Panc1 (cell line): ENCODE measurements at places on chromosomes 16 and 17. TPM values are rescaled to one million over a fixed set of nuclear protein-coding genes. Genes with fewer than 3 reads are reported as not detected.

The SPATA32 gene
- 0.26 TPM for total RNA-seq

The IGFBP4 gene
- 27.1 TPM for total RNA-seq

DNA sequence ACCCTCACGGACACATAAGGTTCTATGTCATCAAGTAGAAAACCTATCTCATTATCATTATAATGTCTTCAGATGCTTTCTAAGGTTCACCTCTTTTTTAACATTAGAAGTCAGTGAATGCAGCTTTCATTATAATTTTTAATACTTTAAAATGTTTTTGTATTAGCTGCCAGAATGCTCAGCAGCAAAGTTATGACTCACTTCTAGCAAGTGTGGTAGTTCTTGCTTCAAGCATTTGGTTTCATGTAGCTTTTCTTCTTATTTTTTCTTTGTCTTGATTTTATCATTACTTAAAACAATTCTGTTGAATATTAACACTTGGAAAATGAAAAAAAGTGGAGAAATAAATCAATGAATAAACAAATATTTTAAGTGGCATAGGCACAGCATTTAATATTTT is 23.4 kb downstream of the LPCAT2 start:
- no peaks in the 10 kb centered on the region for H3K4me1 ChIP-seq
- H3K27ac ChIP-seq = no peak overlapping the region
- peaks cover 31% of the 10 kb centered on the region for H3K36me3 ChIP-seq
- H3K4me3 ChIP-seq = no peak overlapping the region
- DNase-seq = no peak
- H3K27me3 ChIP-seq = no peaks in the 10 kb centered on the region

DNA sequence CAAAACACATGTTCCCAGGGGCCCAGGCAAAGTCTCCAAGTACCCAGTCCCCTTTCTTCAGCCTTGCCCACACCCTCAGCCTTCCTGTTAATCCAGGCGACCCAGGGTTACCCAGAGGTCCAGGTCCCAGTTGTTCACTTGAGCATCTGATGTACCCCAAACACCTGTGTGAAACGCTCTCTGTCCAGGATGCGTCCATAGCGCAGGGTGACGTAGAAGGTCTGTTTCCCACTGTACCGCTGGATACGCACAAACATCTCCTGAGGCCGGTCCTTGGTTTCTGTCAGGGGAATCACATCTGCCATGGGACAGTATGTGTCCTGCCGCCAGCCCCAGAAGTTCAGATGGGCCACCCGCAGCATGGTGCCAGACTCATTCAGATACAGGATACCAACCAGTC is 1.6 kb downstream of the TMEM186 start:
- no peak for DNase-seq
- peaks cover 2% of the 10 kb centered on the region; the same call in 1 of the 2 replicates for H3K36me3 ChIP-seq
- H3K27me3 ChIP-seq = no peaks in the 10 kb centered on the region
- H3K4me1 ChIP-seq = peaks cover 20% of the 10 kb centered on the region
- no peak overlapping the region; the same call in 1 of the 2 replicates for H3K4me3 ChIP-seq

DNA sequence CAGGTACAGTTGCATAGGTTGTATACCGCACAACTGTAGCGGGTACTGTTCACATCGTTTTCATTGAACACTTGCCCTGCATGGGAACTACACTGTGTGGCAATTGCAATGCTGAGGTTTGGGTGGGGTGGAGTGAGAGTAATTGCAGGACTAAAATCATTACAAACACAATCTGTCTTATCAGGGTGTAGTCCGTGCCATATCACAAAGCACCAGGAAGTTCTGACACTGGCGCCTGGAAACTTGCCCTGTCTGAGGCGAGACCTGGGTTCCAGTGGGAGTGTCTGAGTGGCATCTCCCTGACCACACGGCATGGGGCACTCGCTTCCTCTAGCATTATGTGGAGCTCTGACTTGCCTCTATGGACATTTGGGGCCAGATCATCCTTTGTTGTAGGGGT is 153.4 kb downstream of the RGS9 start:
- no peaks in the 10 kb centered on the region for H3K4me1 ChIP-seq
- no peak overlapping the region for H3K4me3 ChIP-seq
- no peaks in the 10 kb centered on the region for H3K27me3 ChIP-seq
- H3K36me3 ChIP-seq = no peaks in the 10 kb centered on the region
- no peak overlapping the region for H3K27ac ChIP-seq
- no peak for DNase-seq

DNA sequence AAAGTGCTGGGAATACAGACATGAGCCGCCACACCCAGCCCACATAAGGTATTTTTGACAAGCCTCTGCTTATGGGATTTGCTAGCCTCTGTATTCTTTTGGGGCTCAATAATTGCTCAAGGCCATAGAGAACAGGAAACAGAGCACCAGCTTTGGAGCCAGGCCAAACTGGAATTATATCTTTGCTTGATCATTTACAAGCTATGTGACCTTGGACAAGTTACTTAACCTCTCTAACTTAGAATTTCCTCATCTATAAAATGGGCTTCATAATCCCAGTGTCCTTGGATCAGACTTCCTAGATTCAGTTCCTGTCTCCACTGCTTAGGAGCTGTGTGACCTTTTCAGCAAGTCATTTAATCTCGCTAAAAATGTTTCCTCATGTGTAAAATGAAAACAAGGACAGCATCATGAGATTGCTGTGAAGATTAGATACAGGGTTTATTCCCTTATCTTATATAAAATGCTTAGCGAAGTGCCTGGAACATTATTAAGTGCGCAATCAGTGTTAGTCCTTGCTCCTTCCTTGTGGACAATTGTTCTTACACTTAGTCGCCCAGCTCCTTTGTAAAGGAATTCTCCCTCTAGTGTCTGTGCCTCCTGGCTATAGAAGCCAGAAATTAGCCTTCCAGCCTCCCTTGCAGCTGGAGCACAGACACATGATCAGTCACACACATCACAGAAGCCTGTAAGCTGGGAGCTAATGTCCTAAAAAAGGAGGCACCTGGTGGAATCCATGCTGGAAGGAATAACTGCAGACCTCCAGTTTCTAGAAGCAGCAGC is 16.6 kb downstream of the KRT9 start:
- H3K27me3 ChIP-seq = no peaks in the 10 kb centered on the region
- DNase-seq = no peak
- H3K36me3 ChIP-seq = no peaks in the 10 kb centered on the region
- peaks cover 2% of the 10 kb centered on the region; the same call in 1 of the 2 replicates for H3K4me1 ChIP-seq

The CAMKK1 gene
- total RNA-seq = 6.7 TPM

The FOXL1 gene
- total RNA-seq = 9.3 TPM

- no peak overlapping the region for H3K4me3 ChIP-seq
- H3K36me3 ChIP-seq = no peaks in the 10 kb centered on the region
- no peaks in the 10 kb centered on the region for H3K27me3 ChIP-seq
These were observed 914.9 kb downstream of the KCNJ2 start for GRCh38 chr17:71084219-71084618.

The KLHL10 gene
- total RNA-seq = not detected

- H3K36me3 ChIP-seq = no peaks in the 10 kb centered on the region
- DNase-seq = no peak
- H3K4me3 ChIP-seq = no peak overlapping the region
- H3K27me3 ChIP-seq = peaks cover 18% of the 10 kb centered on the region
These were observed 26.3 kb upstream of the OR4D1 start for GRCh38 chr17:58121925-58122324.

- no peak overlapping the region for H3K4me3 ChIP-seq
- peak overlapping the region; percentile 45; the same call in 1 of the 2 replicates for H3K27ac ChIP-seq
- no peaks in the 10 kb centered on the region for H3K27me3 ChIP-seq
- H3K4me1 ChIP-seq = peaks cover 97% of the 10 kb centered on the region
- no peaks in the 10 kb centered on the region for H3K36me3 ChIP-seq
These were observed 241.7 kb downstream of the SEC14L1 start for GRCh38 chr17:77382356-77382911.

- no peak overlapping the region for H3K27ac ChIP-seq
- H3K4me3 ChIP-seq = no peak overlapping the region
- H3K27me3 ChIP-seq = no peaks in the 10 kb centered on the region
These were observed 141.6 kb downstream of the VPS53 start for GRCh38 chr17:573036-573435.

DNA sequence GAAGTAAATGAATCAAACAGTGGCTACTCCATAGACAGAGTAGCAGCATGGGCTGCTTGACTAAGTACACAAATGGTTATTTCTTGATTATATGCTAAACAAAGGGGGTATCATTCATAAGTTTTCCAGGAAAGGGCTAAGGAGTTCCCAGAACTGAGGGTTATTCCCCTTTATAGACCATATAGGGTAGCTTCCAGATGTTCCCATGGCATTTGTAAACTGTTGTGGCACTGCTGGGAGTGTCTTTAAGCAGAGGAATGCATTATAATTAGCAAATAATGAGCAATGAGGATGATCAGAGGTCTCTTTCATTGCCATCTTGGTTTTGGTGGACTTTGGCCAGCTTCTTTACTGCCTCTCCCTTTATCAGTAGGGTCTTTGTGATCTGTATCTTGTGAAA is 105.1 kb downstream of the CDH11 start:
- no peaks in the 10 kb centered on the region for H3K36me3 ChIP-seq
- no peaks in the 10 kb centered on the region for H3K4me1 ChIP-seq
- DNase-seq = no peak
- no peak overlapping the region for H3K27ac ChIP-seq
- H3K27me3 ChIP-seq = no peaks in the 10 kb centered on the region

The PIRT gene
- total RNA-seq = not detected

- no peaks in the 10 kb centered on the region for H3K4me1 ChIP-seq
- H3K27ac ChIP-seq = no peak overlapping the region
- no peaks in the 10 kb centered on the region for H3K36me3 ChIP-seq
- no peak overlapping the region for H3K4me3 ChIP-seq
- no peak for DNase-seq
- H3K27me3 ChIP-seq = no peaks in the 10 kb centered on the region
These were observed 904.3 kb upstream of the CDH8 start for GRCh38 chr16:62940569-62940968.

The ZSCAN10 gene
- total RNA-seq = 0.21 TPM

GRCh38 chr16:47774661-47775060 is 313.5 kb downstream of the PHKB start:
- H3K4me1 ChIP-seq = no peaks in the 10 kb centered on the region
- no peak overlapping the region for H3K27ac ChIP-seq
- DNase-seq = no peak
- H3K4me3 ChIP-seq = no peak overlapping the region
- no peaks in the 10 kb centered on the region for H3K36me3 ChIP-seq
- no peaks in the 10 kb centered on the region for H3K27me3 ChIP-seq

GRCh38 chr17:65193305-65193704 is 56.1 kb downstream of the RGS9 start:
- H3K4me3 ChIP-seq = no peak overlapping the region
- H3K27ac ChIP-seq = no peak overlapping the region
- DNase-seq = no peak
- no peaks in the 10 kb centered on the region for H3K4me1 ChIP-seq
- H3K27me3 ChIP-seq = no peaks in the 10 kb centered on the region

DNA sequence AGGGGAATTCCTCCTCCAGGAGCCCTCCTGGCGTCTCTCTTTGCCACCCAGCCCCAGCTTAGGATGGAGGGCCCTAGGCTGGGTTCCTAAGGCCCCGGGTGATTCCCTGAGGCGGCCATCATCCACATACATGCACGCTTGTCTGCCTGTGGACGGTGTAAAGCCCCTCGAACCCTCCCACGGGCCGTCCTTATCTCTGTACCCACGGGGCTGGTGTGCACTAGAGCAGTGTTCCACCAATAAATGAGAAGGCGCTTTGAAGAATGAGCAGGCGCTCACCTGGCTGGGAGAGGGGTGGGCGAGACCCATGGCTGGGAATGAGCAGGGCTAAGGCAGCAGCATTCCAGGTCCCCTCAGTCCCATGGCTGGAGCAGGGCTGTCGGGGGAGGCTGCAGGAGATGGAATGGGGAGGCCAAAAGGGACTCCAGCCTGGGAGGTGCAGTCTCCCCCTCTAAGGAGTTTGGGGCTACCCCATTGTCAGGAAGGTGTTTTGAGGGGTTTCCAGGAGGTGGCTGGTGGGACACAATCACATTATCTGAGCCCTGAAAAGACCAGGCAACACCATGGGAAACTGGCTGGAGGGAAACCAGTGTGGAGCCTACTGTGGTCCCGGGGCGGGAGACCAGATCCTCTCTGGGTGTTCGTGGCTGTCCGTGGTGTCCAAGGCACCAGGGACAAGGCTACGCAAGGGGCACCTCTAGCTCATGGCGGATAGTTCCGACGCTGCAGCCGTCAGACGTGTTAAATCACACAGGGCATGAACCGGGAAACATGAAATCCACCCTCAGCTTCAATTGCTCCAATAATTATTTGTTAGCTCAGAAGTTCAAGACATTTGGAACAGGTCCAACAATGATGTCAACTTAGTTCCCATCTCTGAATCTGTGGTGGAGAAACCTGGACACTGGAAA is 87.5 kb upstream of the DNAH17 start:
- H3K36me3 ChIP-seq = no peaks in the 10 kb centered on the region
- no peaks in the 10 kb centered on the region for H3K27me3 ChIP-seq
- no peak overlapping the region for H3K4me3 ChIP-seq
- no peak overlapping the region for H3K27ac ChIP-seq
- no peak for DNase-seq
- 0 out of 2 replicates have a peak, but pooled peaks cover 4% of the 10 kb centered on the region for H3K4me1 ChIP-seq

DNA sequence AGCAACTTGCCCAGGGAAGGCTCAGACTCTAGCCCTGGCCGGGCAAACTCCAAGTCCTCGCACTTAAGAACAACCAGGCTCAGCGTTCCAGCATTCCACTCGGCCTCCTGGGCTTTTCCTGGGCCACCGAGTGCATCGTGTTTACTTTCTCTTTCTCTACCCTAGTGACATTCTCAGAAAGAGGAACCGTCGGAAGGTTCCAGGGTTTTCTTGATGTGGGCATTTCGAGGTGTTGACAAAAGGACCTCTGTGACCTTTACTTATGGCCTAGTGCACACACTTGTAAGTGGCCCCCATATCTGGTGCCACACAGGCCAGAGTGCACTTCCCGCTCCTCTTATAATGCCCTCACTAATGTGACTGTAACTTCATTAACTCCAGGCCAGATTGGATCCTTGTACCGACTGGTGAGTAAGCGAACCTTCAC is 3.1 kb upstream of the BANP start:
- no peak for DNase-seq
- H3K27me3 ChIP-seq = no peaks in the 10 kb centered on the region
- peak overlapping the region; percentile 9 for H3K27ac ChIP-seq
- no peak overlapping the region for H3K4me3 ChIP-seq
- H3K36me3 ChIP-seq = peaks cover 10% of the 10 kb centered on the region; the same call in 1 of the 2 replicates

The MMP15 gene
- 10.9 TPM for total RNA-seq

- H3K4me1 ChIP-seq = no peaks in the 10 kb centered on the region
- H3K27ac ChIP-seq = no peak overlapping the region
- no peak for DNase-seq
- H3K4me3 ChIP-seq = no peak overlapping the region
- no peaks in the 10 kb centered on the region; the same call in 1 of the 2 replicates for H3K27me3 ChIP-seq
These were observed 69.9 kb downstream of the ZNF423 start for GRCh38 chr16:49785970-49786369.

The SHISA6 gene
- not detected for total RNA-seq

DNA sequence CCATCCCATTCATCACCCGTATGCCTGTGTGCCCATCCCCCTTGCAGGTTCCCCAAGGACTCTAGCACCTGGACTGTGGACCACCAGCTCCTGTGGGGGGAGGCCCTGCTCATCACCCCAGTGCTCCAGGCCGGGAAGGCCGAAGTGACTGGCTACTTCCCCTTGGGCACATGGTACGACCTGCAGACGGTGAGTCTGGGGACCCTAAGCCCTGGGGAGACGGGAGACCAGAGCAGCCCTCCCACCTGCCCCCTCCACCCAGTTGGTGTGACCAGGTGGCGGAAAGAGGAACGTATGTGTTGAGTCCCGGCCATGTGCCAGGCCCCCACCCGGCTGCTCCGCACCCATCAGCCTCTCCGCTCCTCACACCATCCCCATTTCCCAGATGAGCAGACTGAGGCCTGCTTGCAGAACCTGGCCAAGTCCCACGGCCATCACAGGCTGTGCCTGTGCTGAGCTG is 15.6 kb downstream of the GAA start:
- no peaks in the 10 kb centered on the region; the same call in 1 of the 2 replicates for H3K4me1 ChIP-seq
- DNase-seq = no peak
- H3K4me3 ChIP-seq = no peak overlapping the region
